ENCODE measurements at places on chromosomes 3 and 15. TPM values are rescaled to one million over a fixed set of nuclear protein-coding genes. Genes with fewer than 3 reads are reported as not detected.

NR2E3 gene
- not detected for total RNA-seq

KCTD6 gene
- total RNA-seq = 7.3 TPM

PDCD7 gene
- total RNA-seq = 47.4 TPM

C3orf49 gene
- not detected for total RNA-seq

TUSC7 gene
- not detected for total RNA-seq

NDUFB4 gene
- 106 TPM for total RNA-seq

SIDT1 gene
- 21.3 TPM for total RNA-seq

TRH gene
- not detected for total RNA-seq

MDFIC2 gene
- not detected for total RNA-seq

SLC2A2 gene
- total RNA-seq = not detected

MUSTN1 gene
- 1.3 TPM for total RNA-seq

PLA2G4F gene
- 0.07 TPM for total RNA-seq

EXD1 gene
- total RNA-seq = not detected

RAB43 gene
- 95.5 TPM for total RNA-seq

BTD gene
- 11.0 TPM for total RNA-seq

CIP2A gene
- total RNA-seq = 42.1 TPM

CCR2 gene
- total RNA-seq = 0.46 TPM

SEMA7A gene
- 46.7 TPM for total RNA-seq

LCTL gene
- not detected for total RNA-seq

ERICH6 gene
- total RNA-seq = not detected

DAZL gene
- total RNA-seq = not detected

MYZAP gene
- total RNA-seq = 0.24 TPM

SHF gene
- 16.8 TPM for total RNA-seq

Measured in activated T-cell treated with anti-CD3 and anti-CD28 coated beads, Interleukin-2, amount 50 U/mL, for 72 hours (primary cell).